ENCODE measurements at places on chromosomes 7 and 10. TPM values are rescaled to one million over a fixed set of nuclear protein-coding genes. Genes with fewer than 3 reads are reported as not detected.
A peak's percentile ranks its signal among the peaks of the same experiment; 100 is the strongest.

DNA sequence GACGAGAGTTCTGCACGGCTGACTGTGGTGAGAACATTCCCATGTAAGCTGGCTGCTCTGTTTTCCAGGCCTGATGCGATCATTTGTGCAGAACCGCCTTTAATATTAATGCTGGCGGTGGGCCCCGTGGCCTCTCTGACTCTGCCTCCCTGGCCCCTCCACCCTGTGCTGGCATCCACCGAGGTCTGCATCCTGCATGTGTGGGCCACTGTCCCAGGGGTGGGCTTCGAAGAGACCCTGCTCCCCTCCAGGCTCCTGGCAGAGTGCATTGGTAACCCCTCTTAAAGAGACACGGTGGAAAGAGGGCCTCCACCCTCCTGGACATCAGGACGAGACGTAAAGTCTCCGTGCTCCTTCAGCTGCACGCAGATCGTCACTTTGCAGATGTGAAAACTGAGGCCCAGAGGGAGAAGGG lies 67.3 kb upstream of the FAM20C start:
- no peak for DNase-seq

DNA sequence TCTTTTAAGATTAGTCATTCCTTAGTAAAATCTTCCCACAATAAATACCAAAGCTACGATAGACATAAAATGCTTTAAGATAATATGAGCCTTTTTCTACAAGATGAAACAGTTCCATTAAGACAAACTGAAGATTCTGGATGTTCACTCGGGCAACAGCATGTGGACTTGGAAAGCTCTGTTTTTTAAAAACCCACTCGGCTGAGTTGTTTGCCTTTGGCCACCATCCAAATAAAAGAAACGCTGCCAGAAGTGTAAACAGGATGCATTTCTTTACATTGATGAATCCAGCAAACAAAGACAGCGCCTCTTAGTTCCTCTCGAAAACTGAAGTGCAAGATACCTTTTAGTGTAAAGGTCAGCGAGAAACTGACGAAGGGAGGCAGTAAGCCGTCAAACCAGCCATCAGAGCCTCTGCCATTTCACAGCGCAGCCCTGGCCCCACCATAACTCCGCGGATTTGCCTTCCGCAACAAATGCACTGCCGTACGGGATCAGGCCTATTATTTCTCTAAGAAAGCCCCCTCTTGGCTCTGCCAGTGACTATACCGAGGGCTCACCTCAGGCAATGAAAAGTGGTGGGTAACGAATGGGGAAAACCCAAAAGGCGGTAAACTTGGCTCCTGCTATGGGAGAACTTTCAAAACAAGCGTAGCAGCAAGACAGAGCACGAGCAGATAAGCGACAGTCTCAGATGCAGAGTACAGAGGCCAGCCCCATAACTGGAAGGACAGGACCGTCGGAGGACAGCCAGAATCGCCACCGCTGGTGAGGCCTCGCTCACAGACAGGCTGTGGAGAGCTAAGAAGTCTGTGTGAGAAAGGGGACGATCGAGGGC lies 41.4 kb downstream of the GNA12 start:
- DNase-seq, result peak; percentile 75

DNA sequence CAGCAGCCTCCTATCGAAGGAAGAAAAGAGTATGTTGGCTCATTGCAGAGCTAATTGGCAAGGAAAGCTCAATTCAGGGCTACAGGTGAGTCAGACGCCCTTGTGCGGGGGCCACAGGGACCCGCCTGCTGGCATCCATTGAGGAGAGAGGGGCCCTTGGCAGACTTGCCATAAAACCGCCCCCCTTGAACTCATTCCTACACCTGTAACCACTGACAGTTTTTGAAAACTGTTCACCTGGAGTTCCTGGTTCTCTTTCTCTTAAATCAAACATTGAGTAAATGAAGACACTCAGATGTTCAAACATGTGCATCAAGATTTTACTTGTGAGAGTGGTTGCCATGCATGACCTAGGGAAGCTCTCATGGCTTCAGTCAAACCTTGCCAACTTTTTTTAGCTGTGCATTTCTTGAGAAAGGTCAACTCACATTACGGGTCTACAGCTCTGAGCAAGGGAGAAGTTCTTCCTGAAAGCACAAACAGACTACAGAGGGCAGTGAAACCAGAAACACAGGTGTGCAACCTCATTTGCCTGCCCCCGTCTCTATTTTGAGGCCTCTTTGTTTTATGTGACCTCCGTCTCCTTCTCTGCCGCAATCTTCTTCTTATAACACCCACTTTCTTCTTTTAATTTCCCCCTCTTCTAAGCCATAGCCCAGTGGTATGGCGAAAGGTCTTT lies 87.8 kb downstream of the TBXAS1 start:
- DNase-seq, result no peak

GRCh38 chr7:121366852-121367431 lies 29.2 kb downstream of the FAM3C start:
- DNase-seq, result no peak

DNA sequence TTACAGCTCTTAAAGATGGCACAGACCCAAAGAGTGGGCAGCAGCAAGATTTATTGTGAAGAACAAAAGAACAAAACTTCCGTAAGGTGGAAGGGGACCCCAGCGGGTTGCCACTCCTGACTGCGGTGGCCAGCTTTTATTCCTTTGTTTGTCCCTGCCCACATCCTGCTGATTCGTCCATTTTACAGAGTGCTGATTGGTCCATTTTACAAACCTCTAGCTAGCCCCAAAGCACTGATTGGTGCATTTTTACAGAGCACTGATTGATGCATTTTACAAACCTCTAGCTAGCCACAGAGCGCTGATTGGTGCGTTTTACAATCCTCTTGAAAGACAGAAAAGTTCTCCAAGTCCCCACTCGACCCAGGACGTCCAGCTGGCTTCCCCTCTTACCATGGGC lies 16.8 kb upstream of the CCSER2 start:
- no peak for DNase-seq

DNA sequence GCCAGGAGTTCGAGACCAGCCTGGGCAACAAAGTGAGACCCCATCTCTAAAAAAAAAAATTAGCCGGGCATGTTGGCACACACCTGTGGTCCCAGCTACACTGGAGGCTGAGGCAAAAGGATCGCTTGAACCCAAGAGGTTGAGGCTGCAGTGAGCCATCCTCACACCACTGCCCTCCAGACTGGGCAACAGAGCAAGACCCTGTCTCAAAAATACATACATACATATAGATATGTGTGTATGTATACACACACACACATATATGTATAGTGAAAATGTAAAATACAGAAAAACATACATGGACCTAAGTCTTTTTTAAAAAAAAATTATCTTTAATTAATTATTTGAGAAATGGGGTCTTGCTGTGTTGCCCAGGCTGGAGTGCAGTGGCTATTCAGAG lies 5.5 kb downstream of the SMO start:
- DNase-seq, result no peak

The FAM25G gene
- total RNA-seq, result not detected

- DNase-seq, result no peak
These were observed 77.9 kb upstream of the LRRN3 start for GRCh38 chr7:111012799-111013675.
